ENCODE measurements at places on chromosomes 16 and 17.

GRCh38 chr17:44906010-44906646 is 6.9 kb upstream of the EFTUD2 start:
- no peak for DNase-seq

GRCh38 chr16:50677351-50677750 is 3.8 kb downstream of the SNX20 start:
- no peak for DNase-seq

DNA sequence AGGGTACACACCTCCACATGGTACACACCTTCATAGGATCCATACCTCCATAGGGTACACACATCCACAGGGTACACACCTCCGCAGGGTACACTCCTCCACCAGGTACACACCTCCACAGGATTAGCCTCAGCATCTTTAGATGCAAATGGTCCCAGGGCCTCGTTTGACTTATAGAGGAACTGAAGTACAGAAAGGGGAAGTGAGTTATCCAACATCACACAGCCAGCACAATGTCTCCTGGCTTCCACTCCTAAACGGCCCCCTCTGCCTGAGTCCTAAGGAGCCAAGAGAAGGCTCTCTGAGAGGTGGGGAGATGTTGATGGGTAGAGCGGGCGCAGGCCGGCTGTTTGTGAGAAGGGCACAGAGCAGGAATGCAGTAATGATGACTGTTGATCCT is 12.0 kb downstream of the FOXN1 start:
- DNase-seq: no peak

DNA sequence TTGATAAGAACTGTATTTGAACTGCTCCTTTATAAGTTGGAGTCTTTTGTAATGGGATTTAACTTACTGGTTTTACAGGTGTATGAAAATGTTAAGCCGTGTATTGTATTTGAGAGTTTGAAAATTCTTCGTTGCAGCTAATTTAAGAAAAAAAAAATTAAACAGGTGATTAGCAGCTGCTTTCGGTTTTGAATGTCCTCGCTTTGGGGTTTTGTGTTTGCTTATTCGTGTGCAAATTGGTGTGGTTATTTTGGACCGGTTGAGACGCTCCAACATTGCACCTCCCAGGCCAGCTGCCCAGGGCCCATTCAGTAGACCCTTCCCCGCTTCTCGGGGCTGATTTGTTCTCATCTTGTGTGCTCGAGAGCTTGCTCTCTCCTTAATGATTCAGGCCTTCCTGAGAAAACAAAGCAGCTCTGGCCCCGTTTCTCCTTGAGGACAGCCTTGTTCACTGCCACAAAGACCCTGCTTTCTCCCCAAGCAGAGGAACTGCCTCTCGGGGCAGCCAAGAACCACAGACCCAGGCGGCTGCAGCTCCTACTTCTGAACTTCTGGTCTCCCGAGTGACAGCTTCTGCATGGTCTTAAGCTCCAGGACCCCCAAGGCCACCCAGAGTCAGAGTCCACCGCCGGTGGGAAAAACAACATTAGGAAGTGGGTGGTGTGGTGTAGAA is 100.5 kb downstream of the MSI2 start:
- no peak for DNase-seq

GRCh38 chr17:75020331-75021110 is 8.1 kb downstream of the MRPL58 start:
- no peak for DNase-seq

DNA sequence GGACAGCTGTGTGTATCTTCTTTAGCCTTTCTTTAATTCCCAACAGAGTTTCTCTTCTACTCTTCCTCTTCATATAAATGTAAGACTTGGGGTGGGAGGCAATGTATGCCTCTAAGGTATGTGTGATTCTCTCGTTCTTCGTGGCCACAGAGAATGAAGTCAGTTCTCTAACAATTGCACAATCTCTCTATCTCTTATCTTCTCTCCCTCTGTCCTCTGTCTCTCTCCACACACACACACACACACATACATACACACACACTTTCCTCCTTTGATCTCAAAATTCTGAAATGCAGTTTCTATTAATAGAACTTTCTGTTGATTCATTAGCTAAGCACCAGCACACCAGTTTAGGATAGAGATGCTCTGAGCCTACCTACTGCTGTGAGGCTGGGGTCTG is 615.7 kb upstream of the SALL1 start:
- no peak for DNase-seq
